ENCODE measurements at places on chromosomes 2 and 18.

DNA sequence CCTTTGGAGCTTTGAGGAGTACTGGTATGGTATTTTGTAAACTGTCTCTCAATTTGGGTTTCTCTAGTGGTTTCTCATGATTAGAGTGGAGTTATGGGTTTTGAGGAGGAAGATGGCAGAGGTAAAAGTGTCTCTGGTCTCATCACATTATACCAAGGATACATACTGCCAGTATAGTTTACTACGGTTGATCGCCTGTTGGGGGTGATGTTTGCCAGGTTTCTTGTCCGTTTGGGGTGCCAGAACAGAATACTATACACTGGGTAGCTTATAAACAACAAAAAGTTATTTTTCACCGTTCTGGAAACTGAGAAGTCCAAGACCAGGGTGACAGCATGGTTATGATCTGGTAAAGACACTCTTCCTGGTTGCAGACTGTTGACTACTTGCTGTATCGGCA, 293.7 kb downstream of the NYAP2 start:
- no peak for DNase-seq

- no peak for DNase-seq
Observed at GRCh38 chr2:231332388-231332787, 63.1 kb upstream of the B3GNT7 start.

DNA sequence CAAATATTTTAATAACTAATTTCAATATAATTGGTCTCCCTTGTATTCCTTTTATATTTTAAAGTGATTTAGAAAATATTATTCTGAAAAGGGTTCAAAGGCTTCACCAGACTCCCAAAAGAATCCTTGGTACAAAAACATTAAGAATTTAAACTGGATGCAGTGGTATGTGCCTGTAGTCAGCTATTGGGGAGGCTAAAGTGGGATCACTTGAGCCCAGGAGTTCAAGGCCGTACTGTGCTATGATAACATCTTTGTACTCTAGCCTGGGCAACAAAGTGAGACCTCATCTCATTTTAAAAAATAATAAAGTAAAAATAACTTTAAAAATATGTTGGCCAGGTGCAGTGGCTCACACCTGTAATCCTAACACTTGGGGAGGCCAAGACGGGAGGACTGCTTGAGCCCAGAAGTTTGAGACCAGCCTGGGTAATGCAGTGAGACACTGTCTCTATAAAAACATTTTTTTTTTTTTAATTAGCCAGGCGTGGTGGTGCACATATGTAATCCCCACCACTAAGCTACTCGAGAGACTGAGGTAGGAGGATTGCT, 14.7 kb downstream of the NCL start:
- DNase-seq: no peak

DNA sequence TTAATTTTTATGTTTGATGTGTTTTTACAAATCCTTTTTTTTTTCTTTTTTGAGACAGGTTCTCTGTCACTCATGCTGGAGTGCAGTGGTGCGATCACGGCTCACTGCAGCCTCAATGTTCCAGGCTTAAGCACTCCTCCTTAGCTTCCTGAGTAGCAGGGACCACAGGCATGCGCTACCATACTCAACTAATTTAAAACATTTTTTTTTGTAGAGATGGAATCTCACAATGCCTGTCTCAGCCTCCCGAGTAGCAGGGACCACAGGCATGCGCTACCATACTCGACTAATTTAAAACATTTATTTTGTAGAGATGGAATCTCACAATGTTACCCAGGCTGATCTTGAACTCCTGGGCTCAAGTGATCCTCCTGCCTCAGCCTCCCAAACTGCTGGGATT, 3.2 kb downstream of the NOTO start:
- DNase-seq: no peak

- no peak for DNase-seq
Observed at GRCh38 chr18:27746241-27746640, 430.7 kb downstream of the CDH2 start.

DNA sequence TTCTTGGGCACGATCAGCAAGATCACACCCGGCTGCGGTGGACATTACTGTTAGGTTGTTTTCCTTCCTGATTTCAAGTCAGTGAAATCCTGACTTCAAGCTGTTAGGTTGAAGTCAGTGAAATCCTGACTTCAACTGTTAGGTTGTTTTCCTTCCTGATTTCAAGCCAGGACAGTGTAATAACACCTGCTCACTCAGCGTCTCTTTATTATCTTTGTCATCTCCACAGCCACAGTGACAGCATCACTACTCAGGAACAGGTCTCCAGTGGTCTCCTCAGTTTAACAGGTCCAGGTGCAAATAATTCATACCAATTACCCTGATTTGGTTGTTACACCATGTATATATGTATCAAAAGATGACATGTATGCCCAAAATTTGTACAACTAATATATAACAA, 208.1 kb upstream of the REG3G start:
- DNase-seq: no peak

- DNase-seq: no peak
Observed at GRCh38 chr2:165601928-165602521, 132.5 kb downstream of the CSRNP3 start.

- DNase-seq: no peak
Observed at GRCh38 chr2:36634981-36635597, 37.1 kb upstream of the FEZ2 start.

GRCh38 chr2:71224457-71224856, 2.4 kb downstream of the PAIP2B start:
- no peak for DNase-seq

DNA sequence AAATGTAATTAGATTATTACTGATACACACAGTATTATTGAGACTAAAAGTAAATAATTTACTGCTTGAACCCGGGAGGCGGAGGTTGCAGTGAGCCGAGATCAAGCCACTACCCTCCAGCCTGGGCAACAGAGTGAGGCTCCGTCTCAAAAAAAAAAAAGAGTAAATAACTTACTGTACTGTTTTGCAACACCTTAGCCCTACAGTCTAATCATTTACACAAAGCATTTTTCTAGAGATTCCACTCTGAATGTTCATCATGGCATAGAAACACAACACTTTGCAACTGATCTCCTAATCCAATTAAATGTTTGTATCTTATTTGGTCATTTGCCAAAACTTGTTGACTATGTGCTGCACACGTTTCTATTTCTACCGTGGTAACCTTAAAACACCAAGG, 23.4 kb upstream of the RMP24 start:
- no peak for DNase-seq

DNA sequence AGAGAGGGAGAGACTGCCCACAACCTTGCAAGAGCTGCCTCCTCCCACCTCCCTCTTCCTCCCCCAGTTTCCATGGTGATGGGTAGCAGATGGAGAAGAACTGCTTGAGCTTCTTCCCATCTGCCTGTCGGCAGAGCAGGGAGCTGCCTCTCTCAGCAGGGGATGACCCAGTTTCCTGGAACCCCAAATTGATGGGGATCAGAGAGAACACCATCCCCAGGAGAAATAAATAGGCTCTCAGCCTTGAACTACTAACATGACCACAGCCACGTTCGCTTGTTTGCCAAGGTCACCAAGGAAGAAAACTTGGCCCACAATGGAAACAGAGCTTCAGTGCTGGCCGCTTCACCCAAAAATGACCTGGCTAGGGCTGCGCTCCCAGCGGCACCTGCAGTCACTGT, 82.2 kb downstream of the ADD2 start:
- no peak for DNase-seq

- no peak for DNase-seq
Observed at GRCh38 chr18:49630246-49630699, 68.4 kb downstream of the LIPG start.

- no peak for DNase-seq
Observed at GRCh38 chr2:160941290-160941846, 218.9 kb upstream of the TANK start.

DNA sequence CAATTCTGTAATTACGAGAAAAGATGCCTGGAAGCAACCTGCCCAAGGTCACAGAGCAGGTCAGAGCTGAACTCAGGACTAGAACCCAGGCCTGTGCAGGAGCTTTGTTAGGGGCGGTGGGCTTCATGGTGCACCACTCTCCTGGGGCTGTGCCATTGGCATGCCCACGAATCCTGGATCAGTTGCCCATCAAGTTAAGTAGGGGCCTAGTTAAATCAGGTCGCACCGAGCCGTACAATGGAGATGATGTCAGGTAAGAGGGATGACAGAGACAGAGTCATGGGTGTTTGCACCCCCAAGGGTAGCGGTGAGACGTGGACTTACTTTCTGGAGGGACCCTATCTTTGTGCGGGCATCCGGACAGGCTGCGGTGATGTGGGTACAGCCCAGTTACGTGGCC, 172.6 kb upstream of the PXDN start:
- no peak for DNase-seq

DNA sequence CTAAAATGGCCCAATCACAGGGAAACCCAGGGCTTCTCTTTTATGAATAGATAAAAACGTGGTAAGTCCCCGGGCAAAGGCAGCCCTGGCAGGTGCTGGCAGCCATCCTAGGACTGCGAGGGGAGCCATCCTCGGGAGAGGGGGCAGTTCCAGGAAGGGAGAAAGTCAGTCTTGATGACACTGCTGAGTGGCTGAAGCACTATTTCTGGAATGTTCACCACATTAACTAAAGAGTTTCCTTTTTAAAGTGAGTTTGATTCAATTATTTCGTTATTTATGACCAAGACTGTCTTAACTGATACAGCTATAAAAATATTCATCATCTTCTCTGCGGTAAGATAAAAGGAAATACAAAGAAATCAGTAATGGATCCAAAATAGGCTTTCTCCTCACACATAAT, 20.4 kb downstream of the TTR start:
- no peak for DNase-seq

DNA sequence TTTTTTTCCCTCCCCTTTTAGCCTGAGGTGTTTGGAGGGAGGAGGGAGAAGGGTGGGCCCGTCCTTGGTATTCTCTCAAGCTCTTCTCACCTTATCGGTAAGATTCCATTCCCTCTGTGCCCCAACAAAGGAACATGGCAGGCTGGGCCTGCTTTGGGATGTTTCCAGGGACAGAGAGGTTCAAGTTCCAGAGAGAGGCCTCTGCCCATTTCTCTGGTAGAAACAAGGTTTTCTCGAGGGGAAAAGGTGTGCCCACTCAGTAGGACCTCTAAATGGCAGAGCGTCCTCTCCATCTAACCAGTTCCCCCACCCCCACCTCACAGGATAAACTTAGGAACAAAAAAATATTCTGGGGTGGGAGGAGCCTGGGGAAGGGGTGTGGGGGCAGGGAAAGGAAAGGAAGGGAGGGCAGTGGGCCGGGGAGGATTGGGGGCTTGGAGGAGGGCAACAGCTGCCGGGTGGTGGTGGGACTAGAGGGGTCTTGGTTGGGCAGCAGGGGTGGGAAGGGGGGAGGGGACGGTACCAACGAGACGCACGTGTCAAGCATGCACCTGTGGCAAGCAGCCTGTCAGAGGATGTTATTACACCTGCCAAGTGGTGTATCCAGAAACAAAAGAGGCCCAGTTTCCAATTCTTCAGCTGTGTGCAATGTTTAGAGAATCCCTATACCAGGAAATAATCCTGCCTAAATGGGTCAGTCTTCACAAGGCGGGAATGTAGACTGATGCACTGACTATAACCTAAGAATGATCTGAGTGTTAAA, 2.1 kb downstream of the PCBP1 start:
- no peak for DNase-seq

- no peak for DNase-seq
Observed at GRCh38 chr2:29326926-29327325, 211.7 kb downstream of the CLIP4 start.

GRCh38 chr2:144927429-144927828, 407.5 kb upstream of the ZEB2 start:
- no peak for DNase-seq

- DNase-seq: no peak
Observed at GRCh38 chr2:134366359-134366758, 112.5 kb downstream of the MGAT5 start.

DNA sequence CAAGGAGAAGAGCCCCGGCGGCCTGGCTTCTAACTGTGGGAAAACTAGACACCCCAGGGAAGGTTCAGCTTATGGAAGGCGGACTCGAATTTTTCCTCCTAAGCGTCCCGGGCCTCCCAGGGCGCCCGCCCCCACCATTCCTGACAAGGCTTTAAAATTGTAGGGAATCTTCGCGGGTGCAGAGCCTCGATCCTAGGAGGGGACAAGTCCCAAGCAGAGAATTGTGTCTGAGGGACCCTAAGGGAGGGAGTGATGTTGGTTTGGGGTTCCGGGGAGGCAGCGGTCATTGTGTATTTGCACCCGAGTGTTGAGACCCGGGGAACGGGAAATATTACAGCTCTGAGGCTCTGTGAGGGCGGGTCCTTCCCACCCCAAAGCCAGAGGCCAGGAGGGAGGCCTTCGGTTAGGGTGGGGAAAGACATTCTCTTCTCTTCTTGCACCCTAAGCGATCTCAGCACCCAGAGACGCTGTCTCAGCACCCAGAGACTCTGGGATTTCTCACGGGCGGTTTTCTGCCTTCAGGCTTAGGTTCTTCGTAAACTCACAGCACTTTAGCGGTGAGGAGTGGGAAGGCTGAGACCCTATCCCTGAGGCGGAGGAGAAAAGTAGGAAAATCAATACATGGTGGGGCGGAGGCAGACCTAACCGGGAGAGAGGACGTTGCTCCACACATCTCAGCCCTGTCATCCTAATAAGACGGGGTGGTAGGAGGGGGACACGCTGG, 7.6 kb downstream of the OSR1 start:
- no peak for DNase-seq

GRCh38 chr2:166643980-166644379, 149.9 kb upstream of the SCN7A start:
- DNase-seq: no peak

- no peak for DNase-seq
Observed at GRCh38 chr2:120499784-120500495, 154.0 kb downstream of the INHBB start.

DNA sequence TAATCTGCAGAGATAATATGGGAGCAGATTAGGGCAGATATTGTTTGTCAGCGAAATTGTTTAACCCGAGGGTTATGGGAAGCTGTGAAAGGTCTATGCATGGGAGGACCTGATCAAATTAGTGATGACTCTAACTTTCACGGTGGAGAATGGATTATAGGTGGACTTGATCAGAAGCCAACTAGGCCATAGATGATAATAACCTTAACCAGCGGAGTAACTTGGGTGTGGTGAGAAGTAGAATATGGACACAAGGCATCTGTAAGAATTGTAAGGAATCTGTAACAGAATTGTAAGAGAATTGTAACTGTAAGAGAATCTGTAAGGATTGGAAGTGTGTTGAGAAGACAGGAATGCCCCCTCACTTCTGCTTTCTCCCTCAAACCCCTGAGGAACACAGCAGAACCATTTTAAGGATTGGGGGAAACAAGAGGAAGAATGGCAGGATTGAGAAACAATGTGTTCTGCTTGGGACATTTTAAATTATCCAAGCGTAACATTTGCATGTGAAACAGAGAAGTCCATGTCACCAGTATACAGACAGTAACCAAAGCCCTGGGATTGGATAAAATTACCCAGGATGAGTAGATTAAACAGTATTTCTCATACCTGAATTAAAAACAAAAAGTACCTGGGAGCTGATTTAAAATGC, 14.9 kb upstream of the SLC39A10 start:
- no peak for DNase-seq

- no peak for DNase-seq
Observed at GRCh38 chr2:15136639-15137038, 424.5 kb downstream of the NBAS start.
